Activated T-cell treated with anti-CD3 and anti-CD28 coated beads for 1 hour (primary cell): ENCODE measurements at places on chromosomes 2 and 18.

DNA sequence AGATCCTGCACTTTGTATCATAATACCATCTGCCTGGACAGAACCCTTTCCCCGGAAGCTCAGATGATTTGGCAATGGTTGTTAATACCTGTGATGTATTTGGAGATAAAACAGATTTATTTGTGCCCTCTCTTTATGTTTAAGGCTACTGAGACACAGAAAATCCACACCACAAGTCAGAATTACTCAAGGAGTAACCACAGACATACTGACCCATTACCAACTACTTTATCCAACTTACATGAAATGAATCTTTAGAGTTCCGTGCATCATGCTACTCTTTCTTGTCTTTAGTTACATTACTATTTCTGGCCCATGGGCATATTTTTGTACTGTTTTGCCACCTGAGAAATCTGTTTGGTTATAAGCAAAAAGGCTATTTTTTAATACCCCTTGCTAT lies 384.0 kb downstream of the STK39 start:
- no peak for DNase-seq

- DNase-seq: no peak
Observed at GRCh38 chr2:55839182-55839819, 84.3 kb downstream of the EFEMP1 start.

DNA sequence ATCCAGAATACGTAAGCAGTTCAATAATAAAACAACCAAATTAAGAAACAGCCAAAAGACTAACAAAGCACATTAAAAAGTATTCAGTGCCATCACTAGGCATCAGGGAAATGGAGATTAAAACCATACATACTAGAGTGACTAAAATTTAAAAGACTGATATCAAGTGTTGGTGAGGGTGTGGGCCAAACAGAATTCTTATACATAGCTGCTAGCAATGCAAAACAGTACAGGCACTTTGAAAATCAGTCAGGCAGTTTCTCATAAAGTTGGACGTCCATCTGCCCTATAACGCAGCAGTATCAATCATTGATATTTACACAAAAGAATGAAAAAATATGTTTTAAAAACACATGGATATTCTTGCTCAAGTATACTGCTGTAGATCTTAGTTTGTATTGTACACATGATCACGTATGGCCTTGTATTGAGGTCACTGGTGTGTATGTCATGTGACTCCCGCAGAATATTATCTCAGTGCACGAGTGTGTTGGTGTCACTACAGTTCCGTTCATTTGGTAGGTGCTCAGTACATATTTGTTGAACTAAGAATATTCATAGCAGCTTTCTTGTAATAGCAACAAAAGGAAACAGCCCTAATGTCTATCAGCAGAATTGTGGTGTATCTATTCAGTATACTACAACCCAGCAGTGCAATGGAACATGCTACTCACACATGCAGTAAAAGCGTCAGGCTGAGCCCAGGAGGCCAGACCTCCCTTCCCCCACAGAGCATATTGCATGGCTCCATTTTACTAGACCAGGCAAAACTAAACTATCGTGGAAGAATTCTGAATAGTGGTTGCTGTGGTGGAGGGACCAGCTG lies 28.6 kb downstream of the ZNF407 start:
- DNase-seq: no peak

DNA sequence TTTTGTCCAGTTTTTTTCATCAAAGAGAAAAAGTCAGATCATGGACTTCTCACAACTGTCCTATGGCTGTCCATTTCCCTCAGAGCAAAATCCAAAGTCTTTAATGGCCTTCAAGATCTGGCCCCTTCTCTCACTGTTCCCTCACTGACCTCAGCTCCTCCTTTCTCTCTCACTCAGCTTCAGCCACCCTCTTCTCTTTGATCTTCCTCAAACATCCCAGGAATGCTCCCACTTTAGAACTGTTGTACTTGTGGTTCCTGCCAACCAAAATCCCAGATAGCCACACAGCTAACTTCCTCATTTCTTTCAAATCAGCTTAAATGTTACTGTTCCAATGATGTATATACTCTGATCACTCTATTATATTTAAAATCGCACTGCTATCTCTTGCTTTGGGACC lies 82.9 kb downstream of the NUP35 start:
- no peak for DNase-seq

DNA sequence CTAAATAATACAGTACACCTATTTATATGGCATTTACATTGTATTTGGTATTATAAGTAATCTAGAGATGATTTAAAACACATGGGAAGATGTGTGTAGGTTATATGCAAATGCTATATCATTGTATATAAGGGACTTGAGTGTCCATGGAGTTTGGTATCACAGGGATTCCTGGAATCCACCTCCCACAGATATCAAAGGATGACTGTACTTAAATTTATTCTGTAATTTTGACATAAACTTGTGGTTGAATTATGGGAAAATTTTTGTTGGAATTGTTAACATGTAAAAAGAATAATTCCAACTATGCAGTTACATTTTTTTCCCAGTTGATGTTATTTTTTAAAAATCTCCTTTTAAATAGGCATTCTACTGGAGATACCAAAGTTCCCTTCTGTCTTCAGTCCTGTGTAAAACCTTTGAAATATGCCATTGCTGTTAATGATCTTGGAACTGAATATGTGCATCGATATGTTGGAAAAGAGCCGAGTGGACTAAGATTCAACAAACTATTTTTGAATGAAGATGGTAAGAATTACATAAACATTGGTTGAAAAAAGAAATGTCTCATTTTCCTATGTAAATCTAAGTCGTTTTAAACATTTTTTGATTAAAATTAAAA lies 24.1 kb downstream of the GLS start:
- DNase-seq: no peak

GRCh38 chr2:31997653-31998052 lies 13.2 kb downstream of the MEMO1 start:
- DNase-seq: no peak

DNA sequence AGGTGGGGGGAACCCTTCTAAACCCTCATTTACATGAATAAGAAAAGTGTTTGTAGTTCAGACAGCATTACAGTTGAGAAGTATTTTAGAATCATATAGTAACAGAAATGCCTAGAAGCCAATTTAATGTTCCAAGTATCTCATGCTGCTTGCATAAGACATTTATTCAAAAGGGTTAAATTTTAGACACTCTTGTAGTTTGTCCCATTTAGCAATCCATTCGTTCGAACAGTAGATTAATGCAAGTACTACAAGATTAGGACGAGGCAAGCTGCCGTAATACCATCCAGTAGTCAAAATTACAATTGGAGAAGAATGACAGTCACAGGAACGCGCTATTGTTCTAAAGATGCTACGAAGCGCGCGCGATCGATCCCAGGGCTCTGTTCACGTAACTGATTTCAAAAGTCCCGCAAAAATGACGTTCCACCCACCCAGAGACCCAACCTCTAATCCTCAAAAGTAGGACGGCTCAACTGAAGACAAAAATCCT lies 1.2 kb downstream of the TMEM237 start:
- DNase-seq: no peak

GRCh38 chr2:157193461-157193860 lies 64.0 kb upstream of the GALNT5 start:
- DNase-seq: no peak

GRCh38 chr2:200590090-200590489 lies 4.3 kb downstream of the AOX1 start:
- DNase-seq: no peak
